ENCODE measurements at places on chromosomes 4 and X. TPM values are rescaled to one million over a fixed set of nuclear protein-coding genes. Genes with fewer than 3 reads are reported as not detected.

CAMK2D gene
- polyA plus RNA-seq = 9.9 TPM

PNCK gene
- polyA plus RNA-seq = 0.99 TPM

DNA sequence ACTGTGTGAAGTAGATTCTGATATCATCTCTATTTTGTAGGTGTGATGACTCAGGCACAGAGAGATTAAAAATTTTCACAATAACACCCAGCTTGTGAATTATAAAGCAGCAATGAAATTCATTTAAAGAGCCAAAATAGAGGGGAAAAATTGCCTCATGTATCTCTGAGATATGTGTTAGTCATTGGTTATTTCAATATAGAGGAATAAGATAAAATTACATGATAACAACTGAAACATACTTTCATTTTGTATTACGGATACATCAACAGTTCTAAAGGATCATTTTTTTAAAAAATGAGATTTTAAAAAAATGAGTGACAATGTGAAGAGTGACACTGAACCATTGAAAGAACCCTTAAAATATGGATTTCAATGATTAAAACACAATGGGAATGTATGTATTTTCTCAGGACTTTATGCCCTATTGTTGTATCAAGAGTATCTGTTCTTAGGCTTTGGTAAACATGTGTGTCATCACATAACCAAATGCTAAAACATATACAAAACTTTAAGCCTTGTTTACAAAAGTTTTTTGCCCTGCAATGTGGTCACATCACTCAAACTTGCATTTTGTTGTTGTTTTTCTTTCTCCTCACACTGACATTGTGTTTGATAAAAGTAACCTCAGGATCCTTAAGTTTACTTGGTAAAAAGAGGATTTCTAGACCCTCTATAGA, 221.3 kb downstream of the ANTXR2 start:
- no peaks in the 10 kb centered on the region for H3K36me3 ChIP-seq
- H3K27ac ChIP-seq = no peak overlapping the region
- no peak for DNase-seq
- no peaks in the 10 kb centered on the region for H3K27me3 ChIP-seq
- H3K4me1 ChIP-seq = peaks cover 6% of the 10 kb centered on the region

FABP2 gene
- 0.05 TPM for polyA plus RNA-seq

GRCh38 chr4:2930135-2930757, 33.0 kb downstream of the NOP14 start:
- peak overlapping the region; percentile 71 for H3K27ac ChIP-seq
- H3K36me3 ChIP-seq = peaks cover 6% of the 10 kb centered on the region
- H3K4me3 ChIP-seq = no peak overlapping the region
- peak; percentile 20 for DNase-seq

DNA sequence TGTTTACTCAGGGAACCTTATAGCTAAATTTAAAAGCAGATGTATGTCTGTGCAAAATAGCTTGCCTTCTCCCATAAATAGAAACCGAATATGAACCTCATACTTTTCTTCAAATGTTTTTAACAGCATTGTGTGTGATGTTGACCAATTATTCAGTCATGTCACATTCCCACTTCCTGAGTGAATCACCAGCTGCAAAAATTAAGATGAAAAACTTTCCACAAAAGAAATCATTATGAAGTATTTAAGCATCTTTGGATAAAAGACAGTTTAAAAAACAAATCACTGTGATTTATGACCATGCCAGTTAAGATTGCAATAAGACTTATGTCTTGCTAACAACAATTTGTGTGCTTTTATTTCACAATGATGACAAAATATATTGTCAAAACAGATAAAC, 220.1 kb downstream of the PDGFC start:
- no peaks in the 10 kb centered on the region for H3K27me3 ChIP-seq
- H3K27ac ChIP-seq = no peak overlapping the region
- no peak for DNase-seq
- H3K4me1 ChIP-seq = no peaks in the 10 kb centered on the region
- no peak overlapping the region for H3K4me3 ChIP-seq

DNA sequence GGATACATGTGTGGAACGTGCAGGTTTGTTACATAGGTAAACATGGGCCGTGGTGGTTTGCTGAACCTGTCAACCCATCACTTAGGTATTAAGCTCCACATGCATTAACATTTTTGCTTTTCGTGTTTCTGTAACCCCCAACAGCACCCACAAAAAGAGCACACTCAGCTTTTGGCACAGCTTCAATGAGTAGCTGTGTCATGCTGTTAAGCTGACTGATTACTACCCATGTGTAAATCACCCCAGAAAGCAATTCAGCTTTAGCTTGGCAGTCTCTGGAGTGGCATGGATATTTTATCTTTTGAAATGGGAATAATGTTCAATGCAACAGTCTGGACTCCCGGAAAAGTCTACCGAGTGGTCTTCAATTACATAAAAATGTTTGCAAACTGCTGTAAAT, 734.3 kb downstream of the STIM2 start:
- no peak overlapping the region for H3K4me3 ChIP-seq
- no peak overlapping the region for H3K27ac ChIP-seq
- peaks cover 4% of the 10 kb centered on the region for H3K27me3 ChIP-seq

DNA sequence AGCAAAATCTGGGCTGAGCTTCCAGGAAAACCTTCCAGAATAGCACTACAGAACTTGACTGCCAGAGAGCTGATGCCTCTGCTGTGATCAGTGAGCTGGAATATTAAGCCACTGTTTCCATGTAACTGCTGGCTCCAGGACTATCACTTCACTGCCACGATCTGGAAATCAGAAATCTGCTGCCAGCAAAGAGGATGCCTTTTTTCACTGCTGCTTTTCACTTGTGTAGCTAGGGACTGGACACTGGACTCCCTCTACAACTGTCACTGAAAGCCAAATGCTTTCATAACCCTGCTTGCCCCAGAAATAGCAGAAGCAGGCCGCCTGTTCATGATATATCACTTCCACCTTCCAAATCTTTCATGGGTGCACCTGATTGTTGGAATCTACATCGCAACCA, 9.4 kb upstream of the AP1S2 start:
- H3K4me1 ChIP-seq = no peaks in the 10 kb centered on the region
- no peak overlapping the region for H3K27ac ChIP-seq
- H3K27me3 ChIP-seq = no peaks in the 10 kb centered on the region
- H3K36me3 ChIP-seq = no peaks in the 10 kb centered on the region

GRCh38 chrX:20028588-20028987, 37.7 kb upstream of the BCLAF3 start:
- no peak overlapping the region for H3K4me3 ChIP-seq
- no peaks in the 10 kb centered on the region for H3K36me3 ChIP-seq
- no peak overlapping the region for H3K27ac ChIP-seq
- H3K4me1 ChIP-seq = peaks cover 14% of the 10 kb centered on the region

DNA sequence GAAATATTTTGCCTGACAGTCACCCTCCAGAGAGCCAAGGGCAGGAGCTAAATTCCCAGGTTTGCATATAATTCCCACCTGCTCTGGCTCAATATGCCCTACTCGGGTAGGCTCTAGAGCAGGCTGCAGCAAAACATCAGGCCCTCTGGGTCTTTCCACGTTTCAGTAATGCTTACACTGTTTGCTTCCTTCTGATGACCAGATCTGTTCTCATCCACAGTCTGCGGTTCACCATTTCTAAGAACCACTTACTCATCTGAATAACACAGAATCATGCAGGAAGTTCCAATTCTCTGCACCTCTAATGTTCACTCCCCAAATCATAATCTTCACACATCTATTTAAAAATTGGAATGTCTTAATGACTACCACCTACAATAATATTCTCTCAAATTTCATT, 141.4 kb downstream of the PPP3CA start:
- H3K36me3 ChIP-seq = no peaks in the 10 kb centered on the region
- no peaks in the 10 kb centered on the region for H3K4me1 ChIP-seq
- H3K4me3 ChIP-seq = no peak overlapping the region
- H3K27me3 ChIP-seq = no peaks in the 10 kb centered on the region
- no peak overlapping the region for H3K27ac ChIP-seq

SYN1 gene
- polyA plus RNA-seq = 10.3 TPM

DNA sequence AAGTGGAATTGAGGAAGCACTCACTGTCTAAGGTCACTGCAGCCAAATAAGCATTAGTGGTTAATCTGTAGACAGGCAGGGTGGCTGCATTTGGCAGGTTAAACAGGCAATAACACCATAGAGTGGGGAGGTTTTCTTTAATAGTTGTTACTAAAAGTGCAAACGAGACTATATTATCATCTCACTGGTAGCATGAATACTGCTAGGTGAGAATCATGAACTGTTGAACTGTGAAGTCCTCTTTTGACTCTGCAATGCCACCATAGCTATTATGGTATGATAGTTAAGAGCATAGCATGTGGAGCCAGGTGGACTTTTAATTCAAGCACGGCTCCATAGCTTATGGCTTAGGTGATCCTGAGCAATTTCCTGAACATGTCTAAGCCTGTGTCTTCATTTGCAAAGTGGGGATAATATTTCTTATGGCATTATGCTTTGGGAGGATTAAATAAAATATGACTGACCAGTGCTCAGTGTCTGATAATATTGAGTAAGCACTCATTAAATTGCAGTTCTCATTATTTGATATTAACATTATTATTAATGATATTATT, 235.6 kb upstream of the HHIP start:
- H3K4me1 ChIP-seq = no peaks in the 10 kb centered on the region
- no peak for DNase-seq
- H3K27me3 ChIP-seq = no peaks in the 10 kb centered on the region
- no peaks in the 10 kb centered on the region for H3K36me3 ChIP-seq

NR3C2 gene
- 3.6 TPM for polyA plus RNA-seq

Measured in pancreas (tissue), 10 donors.